ENCODE measurements at places on chromosomes 4 and X. TPM values are rescaled to one million over a fixed set of nuclear protein-coding genes. Genes with fewer than 3 reads are reported as not detected.

DNA sequence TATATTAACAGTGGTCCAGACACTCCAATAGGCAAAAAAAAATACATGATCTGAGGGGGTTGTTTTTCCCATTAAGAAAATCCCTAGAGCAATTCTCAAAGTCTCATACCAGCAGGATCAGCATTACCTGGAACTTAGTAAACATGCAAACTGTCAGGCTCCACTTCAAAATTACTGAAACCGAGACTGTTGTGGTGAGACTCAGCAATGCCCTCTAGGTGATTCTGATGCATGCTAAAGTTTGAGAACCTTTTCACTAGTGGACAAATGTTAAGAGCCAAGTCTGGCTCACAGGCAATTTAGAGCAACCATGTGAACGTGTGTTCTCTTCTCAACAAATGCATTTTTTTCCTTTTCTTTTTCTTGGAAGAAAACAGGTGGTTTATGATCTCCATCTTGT lies 30.2 kb downstream of the NEK1 start:
- no peak for DNase-seq

DNA sequence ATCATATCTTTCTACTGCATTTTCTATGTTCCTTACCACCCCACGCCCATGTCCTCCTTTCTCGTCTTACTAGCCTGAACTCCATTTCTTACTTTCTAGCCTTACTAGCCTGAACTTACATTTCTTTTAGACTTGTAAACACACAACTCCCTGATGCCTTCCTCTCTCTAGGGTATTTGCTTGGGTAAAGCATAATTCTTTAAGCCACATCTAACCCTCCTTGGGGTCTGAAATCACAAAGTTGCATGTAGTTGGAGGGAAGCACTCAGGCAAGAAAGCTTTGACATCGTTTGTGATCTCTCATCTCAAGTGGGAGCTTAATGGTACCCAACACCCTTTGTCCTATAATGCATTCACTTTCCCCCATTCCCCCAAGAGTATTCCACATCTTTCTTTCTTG lies 124.4 kb downstream of the SPOCK3 start:
- DNase-seq: no peak

DNA sequence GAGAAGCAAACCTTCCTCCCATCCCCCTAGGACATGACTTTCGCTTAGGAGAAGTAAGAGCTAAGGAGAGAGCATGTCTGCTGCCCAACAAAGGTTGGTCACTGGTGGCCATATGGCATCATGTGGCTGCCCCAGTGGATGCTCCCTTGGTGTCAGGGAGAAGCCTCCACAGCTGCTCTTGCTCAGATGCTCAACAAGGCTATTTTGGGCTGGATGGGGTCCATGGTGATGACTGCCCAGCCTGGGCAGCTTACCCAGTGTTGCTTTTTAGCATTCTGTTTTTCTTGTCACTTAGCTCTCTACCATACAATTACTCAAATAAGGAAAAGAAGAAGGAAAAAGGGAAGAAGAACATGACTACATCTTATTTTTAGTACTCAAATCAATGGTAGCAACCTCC lies 48.9 kb upstream of the PPARGC1A start:
- DNase-seq: no peak

DNA sequence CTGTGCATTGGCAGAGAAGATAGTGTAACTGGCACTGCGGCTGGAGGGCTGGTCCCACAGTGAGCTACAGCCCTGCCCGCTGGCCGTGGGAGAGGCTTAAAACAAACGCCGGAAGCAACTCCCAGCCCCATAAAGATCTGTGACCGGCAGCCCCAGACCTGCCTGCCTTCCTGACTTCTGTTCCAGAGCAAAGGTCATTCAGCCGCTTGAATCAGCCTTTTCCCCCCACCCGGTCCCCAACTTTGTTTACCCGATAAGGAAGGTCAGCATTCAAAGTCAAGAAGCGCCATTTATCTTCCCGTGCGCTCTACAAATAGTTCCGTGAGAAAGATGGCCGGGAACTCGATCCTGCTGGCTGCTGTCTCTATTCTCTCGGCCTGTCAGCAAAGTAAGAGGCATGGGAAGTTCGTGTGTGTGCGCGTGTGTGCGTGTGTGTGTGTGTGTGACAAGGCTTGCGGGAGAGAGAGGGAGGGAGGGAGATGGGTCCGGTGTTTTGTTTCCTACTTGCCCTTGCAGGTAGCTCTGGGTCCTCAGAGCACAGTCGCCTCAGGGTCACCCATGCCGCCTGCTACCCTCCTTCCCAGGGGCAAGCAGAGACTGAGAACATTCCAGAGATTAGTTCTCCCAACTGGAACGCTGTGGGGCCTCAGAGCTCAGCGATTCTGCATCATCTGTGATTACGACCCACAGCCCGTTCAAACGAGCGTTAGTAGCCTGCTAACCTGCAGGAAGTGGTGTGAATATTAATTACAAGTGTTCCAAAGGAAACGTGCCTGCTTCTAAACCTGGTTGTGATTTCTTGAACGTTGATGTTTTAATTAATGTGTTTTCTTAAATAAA lies at the start of gene MGST2:
Gene MGST2, plus strand, starts transcription at position 130 of the 840 bp plus-strand sequence. Its CDS starts 201 bp downstream, at position 331.
- peak; percentile 65 for DNase-seq

DNA sequence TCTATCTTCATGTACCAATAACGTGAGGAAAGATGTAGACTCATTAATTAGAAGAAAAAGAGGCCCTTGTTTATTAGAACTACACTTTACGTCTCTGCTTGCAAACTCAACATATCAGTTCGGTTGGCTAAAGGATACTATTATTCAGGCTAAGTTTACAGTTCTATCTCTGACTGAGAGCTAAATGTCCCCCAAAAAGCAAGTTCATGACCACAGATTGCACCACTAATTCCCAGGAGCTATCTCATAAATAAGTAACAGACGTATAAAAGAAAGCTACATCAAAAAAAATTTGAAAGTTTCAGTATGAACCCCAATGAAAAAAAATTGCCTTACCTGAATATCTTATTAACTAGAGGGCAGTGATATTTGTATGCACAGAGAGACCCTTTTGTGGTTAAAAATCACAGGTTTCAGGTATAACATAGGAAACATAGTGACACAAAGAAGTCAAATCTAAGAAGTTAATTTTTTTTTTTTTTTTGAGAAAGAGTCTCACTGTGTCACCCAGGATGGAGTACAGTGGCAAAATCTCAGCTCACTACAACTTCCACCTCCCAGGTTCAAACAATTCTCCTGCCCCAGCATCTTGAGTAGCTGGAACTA lies 128.9 kb downstream of the MAB21L2 start:
- DNase-seq: no peak

GRCh38 chr4:11622961-11623725 lies 194.4 kb upstream of the HS3ST1 start:
- no peak for DNase-seq

DNA sequence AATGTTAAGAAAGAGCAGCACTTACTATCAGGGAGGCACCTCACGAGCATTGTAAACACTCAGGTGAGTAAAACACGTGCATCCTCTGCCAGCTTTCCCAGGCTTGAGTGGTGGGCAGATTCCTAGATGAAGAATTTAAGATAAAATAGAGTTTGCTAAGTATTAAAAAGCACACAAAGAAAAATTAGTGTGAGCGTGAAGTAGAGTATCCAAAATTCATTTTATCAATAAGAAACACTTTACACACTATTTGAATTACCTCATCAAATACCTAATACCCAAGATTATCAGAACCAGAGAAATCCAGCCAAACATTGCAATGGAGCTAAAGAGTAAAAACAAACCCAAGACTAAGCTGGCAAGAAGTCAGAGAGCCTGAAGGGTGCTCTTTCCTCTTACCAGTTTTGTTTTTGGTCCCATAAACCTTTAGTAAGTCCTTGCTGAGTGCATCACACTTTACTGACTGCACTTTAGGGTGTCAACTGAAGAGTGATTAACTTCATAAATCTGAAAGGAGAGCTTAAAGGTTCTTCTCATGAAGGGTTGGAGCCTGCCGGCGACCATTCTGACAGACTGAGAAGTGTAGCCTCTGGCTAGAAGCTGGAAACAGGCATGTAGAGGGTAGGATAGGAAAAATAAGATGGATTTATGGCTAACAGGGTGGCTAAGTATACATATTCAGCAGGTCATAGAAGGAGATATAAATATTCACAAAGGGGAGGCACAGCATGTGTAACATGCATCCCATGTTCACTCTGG lies 151.1 kb downstream of the SLC7A11 start:
- DNase-seq: no peak

IL13RA1 gene
- 32.4 TPM for total RNA-seq

Data from MCF 10A (cell line).